ENCODE measurements at places on chromosomes 5 and 9.

- no peak for DNase-seq
These were observed 22.7 kb downstream of the ANXA2R start for GRCh38 chr5:43017428-43017815.

DNA sequence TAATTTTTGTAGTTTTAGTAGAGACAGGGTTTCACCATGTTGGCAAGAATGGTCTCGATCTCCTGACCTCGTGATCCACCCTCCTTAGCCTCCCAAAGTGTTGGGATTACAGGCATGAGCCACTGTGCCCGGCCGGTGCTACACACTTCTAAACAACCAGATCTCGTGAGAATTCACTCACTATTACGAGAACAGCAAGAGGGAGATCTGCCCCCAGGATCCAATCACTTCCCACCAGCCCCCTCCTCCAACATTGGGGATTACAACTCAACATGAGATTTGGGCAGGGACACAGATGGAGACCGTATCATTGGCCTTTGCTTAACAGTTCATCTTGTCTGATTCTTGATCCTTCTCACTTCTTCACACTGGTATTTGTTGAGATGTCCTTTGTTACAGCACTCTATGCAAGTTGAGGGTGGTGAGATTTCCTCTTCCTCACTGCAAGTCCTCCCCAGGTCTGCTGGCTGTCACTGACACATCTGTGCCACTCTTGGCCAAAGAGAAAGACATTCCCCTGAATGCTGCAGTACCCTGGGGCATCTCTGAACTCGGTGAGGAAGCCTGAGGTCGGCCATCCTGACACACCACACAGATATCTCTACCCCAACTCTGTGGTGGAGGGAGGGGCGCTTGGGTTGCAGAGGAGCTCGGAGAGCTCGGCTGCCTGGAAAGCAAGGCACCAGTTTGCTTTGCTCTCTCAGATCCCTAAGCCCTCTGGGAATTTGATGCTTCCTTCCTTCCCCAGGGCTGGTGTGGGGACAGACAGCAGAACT, 4.2 kb upstream of the SUB1 start:
- no peak for DNase-seq

DNA sequence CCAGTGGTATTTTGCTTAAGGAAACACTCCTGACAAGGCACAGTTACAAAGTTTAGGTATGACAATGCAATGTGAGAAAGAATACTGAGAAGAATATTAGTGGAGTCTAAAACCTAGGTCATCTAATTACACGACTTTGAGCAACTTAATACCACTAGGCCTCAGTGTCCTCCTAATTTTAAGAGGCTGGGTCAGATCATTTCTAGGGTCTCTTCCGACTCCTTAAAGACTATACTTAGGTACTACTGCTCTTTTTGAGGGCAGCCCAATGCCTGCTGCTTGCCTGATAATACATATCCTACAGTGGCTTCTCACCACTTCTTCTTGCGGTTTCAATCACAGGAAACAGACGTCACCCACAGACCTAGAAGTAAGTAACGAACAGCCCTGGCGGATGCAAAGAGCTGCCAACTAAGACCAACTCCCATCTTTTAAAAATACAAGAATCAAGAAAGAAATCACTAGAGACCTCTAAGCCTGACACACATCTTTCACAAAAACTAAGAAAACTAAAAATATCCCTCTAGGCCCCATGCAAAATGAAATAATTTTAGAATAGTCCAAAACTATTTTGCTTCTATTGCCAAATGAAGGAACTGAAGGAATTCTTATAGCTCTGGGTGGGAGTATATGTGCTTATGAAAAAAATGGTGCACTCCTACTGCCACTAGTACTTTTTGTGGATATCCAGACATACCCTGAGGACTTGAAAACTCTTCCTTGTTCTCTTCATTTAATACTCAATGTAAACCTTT, 13.1 kb downstream of the DIAPH1 start:
- peak; percentile 42 for DNase-seq

GRCh38 chr5:93078082-93079038, 502.7 kb downstream of the NR2F1-AS1 start:
- DNase-seq, result no peak

GRCh38 chr5:3101561-3101960, 350.1 kb upstream of the IRX2 start:
- DNase-seq, result no peak

DNA sequence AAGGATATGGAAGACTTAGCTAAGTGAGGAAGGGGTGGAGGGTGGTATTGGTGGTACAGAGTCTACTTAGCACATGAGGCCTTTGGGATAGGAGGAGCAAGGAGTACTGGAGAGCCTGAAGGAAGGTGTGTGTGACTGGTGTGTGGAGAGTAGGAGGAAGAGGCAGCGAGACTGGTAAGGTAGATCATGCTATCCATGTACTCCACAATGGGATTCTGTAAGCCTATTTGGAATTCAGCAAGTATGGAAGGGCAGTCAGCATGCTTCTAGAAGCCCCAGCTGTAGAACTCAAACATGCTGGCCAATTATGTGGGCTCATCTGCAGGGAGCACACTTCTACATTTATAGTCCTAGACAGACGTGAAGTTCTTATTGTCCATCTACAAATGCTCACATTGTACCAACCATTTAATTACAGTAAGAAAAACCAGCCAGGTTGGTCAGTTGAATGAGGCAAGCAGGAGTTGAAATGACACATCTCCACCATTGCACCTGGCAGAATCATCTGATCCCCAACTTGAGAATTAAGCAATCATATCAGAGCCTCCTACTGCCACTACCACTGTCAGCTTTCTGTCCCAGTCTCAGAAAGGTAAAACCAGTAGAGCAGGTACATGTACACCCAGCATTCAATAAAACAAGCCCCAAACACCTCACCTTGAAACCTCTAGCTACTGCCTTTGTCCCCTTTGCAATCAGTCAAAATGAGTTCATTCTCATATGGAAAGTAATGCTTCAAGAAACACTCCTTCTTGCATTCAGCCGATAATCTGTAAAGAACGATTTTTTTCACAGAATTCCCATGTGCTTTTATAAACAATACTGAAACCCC, 60.9 kb upstream of the GLRX start:
- no peak for DNase-seq

GRCh38 chr9:105436783-105437182, 11.1 kb upstream of the FSD1L start:
- no peak for DNase-seq

DNA sequence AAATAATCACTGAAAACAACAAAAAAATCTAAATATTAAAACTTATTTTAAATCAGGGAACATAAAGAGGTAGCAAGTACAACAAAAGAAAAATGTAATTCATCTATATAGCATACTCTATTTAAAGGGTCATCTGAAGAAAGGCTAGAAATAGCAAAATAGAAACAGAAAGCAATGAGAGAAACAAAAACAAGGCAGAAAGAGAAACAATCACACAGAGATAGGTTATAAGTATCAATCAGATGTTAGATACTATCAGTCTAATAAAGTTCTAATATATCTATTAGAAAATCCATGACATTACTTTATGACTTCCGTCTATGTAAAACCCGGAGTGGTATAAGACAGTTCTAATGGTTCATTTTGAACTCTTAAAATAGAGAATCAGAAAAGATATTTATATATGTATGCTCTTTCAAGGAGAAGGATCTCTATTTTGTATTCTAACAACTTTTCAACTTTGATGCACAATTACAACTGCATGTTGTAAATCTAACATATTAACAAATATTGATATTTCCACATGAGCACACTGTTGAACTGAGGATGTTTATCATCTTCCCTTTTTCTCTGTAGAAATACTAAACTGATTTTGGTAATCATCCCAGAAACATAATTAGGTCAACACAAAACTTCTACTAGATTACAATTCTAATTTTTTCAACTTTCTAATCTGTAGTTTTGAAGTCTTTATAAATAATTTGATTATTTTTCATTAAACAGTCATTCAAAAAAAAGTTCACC, 15.8 kb downstream of the RICTOR start:
- DNase-seq, result no peak

Data from stimulated activated CD4-positive, alpha-beta T cell treated with anti-CD3 and anti-CD28 coated beads, Interleukin-1b, Interleukin-23, amount 100 ng/mL, for 1 hour (primary cell).